ENCODE measurements at places on chromosomes 7 and 10.

DNA sequence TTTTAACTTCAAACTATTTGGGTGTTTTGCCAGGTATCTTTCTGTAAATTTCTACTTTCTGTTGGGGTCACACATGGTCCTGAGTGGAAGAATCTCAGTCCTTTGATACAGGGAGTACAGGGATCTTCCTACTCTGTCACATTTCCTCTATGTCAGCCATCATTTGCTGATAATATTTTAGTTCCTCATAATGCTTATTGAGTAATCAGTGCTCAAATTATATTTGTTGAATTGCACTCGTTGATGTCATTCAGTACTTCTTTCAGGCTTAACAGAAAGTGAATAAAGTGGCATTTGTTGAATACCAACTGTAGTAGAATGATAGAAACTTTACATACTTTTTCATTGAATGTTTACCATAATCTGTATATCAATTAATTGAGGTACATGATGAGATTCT lies 31.9 kb downstream of the WDR11 start:
- no peak for DNase-seq

GRCh38 chr10:80454513-80455460 lies 677 bp downstream of the TSPAN14 start:
- no peak for DNase-seq

DNA sequence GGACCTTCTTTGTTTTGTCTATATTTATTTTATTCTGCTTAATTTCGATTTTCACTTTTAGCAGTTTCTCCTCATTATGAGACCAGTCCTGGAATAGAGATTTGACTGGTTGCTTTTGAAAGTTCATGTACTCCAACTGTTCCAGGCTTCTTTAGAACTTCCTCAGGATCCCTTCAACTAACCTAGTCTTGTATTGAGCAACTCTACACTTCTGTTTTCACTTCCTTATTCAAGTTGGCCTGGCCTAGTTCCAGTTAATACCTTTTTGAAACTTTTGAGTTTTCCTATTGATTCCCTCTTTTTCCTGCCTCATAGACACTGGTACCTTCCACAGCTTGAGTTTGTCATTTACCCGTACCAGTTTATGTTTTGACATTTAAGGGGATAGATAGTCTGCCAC lies 421.7 kb downstream of the ATRNL1 start:
- DNase-seq, result no peak

DNA sequence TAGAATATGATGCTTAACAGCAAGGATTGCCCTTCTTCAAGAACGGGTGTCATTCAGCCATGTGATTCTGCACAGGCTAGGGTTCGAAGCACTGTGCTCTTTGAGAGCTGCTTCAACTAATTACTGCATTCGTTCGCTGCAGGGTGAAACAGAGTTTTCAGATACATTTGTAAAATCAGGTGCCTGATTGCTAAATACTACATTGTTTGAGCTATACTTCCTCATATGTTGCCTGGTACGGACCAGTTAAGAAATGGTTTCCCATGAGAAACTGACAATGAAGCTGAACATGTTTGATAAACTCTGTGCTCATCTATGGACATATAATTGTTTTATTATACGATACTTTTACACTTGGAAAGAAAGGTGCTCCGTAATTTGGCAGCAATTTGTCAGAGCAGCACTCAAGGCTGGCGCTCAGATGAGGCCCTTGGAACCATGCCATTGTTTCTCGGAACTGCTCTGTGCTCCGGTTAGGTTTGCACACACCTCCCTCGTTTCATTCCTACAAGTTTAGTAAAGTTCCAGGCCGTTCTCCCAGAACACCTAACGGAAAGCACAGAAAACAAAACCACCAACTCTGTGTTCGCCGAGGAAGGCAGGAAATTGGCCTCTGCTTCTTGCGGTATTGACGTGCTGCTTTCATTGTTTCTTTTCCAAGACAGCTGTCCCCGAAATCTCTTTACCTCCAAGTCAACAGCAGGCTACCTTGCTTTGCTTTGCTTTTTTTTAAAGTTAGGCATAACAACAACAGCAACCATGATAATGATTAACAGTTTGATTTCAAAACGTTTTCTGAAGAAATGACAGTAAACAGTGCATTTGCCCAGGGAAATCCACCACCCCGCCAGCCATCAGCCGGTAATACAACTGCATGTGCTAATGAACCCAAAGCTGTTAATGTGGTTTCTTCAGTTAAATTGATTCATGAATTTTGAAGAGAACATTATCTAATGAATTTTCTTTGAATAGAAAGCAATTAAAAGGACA lies 206.9 kb downstream of the EBF3 start:
- no peak for DNase-seq

DNA sequence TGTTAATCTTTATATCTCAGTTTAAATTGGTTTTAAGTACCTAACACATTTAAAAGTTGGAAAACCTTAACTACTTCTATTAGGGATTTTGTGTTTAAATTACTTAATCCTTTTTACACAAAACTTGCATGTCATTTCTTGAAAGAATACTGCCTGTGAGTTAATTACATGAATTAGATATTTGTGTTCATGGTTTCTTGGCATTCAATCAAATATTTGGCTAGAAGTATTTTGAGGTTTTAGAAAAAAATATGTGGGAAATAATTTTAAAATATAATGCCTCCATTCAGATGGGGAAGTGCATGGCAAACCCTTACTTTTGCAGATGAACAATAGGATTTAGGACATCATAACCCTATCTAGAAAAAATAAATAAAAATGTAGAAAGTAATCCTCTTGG lies 186.5 kb upstream of the SEMA3E start:
- no peak for DNase-seq

- no peak for DNase-seq
Measured at GRCh38 chr7:142228537-142229104, 29.2 kb downstream of the PRSS58 start.

- DNase-seq, result no peak
Measured at GRCh38 chr7:12378389-12378788, 25.3 kb downstream of the VWDE start.

GRCh38 chr7:80464211-80464610 lies 47.7 kb downstream of the GNAT3 start:
- DNase-seq, result no peak

GRCh38 chr7:90320418-90320800 lies 695 bp downstream of the FAM237B start:
- DNase-seq, result no peak

- no peak for DNase-seq
Measured at GRCh38 chr7:22005151-22005550, 59.5 kb upstream of the CDCA7L start.

- DNase-seq, result no peak
Measured at GRCh38 chr7:157276731-157277562, 59.9 kb upstream of the DNAJB6 start.

- DNase-seq, result no peak
Measured at GRCh38 chr7:17422966-17423365, 124.5 kb downstream of the AHR start.

- DNase-seq, result peak; percentile 33
Measured at GRCh38 chr7:134458341-134458805, 527 bp downstream of the AKR1B1 start.

DNA sequence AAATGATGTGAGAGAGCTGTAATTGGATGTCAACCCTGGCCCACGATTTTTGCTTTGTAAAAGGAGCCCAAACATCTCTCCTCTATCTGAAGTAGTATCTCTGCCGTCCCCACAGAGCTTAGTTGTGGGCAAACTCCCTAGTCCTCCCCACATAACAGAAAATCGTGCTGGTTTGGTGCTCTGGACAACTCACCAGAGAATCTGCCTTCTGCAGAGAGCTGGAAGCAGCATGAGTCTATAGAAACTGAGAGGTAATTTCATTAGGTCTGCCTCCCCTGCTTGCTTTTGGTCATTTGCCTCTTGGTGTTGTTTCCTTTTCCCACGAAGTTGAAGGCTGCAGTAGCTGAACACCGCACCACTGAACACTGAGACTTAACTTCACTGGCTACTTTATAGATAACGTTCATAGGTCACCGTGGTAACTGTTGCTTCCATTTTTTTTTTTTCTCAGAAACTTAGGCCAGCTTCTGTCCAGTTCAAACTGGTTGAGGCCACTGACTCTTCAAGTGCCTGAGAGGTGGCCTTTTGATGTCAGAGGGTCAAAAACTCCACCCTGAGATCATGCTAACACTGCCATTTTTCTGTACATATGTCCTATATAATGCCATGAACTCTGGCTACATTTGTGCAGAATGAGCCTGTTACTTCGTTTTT lies 3.3 kb upstream of the CDCA7L start:
- DNase-seq, result no peak

All from activated CD8-positive, alpha-beta memory T cell treated with anti-CD3 and anti-CD28 coated beads for 4 hours (primary cell).